ENCODE measurements at places on chromosomes 5 and 9.

GRCh38 chr5:114243281-114243971 lies 118.4 kb upstream of the KCNN2 start:
- peak; percentile 96 for DNase-seq

GRCh38 chr5:96337048-96337781 lies 95.8 kb downstream of the PCSK1 start:
- no peak for DNase-seq

- no peak for DNase-seq
Measured at GRCh38 chr9:134939080-134939733, 21.5 kb upstream of the FCN1 start.

GRCh38 chr9:757246-757881 lies 84.1 kb upstream of the DMRT1 start:
- peak; percentile 76 for DNase-seq

DNA sequence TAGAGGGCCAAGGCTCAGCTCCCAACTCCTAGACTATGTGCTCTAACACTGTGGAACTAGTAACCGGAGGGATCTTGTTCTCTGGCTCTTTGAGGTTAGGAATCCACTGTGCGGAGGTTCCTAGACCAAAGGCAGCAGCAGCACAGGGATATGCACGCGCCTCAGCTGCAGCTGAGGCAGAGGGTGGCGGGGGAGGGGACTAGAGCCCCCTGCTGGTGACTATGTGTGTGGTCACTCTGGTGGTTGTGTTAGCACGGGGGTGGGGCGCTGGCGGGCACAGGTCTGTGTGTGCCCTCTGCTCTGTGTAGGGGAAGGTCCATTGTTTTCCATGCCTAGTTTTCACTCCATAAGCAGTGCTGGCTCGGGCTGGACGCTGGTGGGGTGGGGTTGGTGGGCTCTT lies 458.0 kb upstream of the IZUMO3 start:
- DNase-seq: no peak

GRCh38 chr5:29983528-29984155 lies 1209.8 kb upstream of the CDH6 start:
- no peak for DNase-seq

DNA sequence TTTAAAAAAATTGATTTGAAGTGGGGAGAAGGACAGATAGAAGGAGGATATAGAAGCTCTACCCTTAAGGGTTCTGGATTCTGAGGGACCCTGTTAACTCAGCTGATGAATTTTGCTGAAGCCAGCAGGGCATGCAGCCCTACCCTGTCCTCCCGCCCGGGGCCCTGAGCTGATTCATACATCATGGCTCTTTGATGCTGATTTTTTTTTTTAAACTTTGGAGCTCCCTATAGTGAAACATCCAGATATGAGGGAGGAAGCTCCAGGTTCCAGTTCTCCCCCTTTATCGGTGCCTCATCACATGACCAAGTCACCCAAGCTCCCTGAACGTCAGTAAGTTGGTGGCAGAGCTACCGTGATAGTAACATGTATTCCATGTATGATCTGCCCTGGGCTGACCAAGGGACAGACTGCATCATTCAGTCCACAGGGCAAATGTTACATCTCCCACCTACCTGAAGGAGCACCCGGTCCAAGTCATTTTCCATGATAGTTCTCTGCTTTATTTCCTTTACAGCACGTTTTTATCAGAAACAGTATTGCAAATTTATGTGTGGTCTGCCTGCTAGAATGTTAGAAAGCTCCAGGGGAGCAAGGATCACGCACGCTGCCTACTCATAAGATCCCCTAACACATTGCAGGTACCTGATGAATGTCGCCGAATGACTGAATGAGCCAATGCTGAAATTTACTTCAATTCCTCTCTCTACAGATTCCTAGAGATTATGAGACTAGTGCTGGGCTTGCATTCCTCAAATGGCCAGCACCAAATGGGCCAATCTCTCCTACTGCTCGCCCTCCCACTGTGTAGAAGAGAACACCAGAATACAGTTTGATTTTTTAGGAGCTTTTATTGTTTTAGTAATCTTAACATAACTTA lies 25.9 kb downstream of the SPARC start:
- peak; percentile 91 for DNase-seq

DNA sequence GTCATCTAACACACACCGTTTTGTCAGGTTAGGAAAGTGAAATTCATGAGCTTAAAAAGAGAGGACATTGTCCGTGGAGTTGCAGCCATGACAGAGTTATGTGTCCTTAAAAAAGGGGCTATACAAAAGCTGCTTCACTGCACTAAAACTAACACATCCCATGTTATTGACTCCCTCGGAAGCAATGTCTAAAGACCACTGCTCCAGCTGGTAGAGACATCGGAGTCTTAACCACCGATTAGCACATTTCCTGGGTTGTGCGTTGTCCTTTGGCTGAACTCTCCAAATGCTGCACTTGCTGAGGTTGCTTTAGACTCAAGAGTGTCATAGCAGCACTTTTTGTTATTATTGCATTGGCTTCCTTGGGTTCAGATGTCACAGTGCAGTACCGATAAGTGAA lies 128.3 kb upstream of the C9orf72 start:
- DNase-seq: no peak

- DNase-seq: no peak
Measured at GRCh38 chr9:129469188-129469987, 151.5 kb downstream of the C9orf50 start.

DNA sequence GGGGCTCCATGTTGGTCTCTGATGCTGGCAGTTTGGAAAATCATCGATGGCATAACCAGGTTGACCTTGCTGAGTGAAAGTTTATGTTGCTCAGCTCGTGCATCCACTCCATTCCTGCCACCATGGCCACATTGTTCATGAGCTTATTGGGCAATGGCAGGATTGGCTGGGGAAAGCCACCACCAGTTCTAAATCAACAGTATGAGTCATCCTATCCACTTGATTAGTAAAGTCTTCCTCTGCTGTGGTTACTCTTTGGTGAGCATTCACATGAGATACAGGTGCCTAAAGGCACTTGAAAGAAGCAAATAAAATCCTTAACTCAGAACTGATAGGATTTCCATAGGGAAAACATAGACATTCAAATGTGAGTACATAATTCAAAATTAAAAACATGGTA lies 131.8 kb upstream of the FBN2 start:
- peak; percentile 29 for DNase-seq

DNA sequence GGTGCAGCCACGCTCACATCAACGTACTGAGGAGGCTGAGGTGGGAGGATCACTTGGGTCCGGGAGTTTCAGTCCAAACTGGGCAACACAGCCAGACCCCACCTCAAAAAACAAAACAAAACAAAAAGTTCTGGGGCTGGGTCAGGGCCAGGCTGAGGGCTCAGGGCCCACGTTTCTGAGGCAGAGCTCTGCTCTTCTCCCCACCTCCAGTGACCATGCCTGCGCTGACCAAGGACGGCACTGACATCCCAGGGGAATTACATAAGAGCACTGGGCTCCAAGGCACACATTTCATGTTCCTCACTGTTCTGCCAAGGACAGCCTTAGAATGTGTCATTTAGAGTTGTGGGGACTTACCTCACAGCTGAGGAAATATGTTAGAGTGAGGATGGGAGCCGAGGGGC lies 40.4 kb upstream of the TESK1 start:
- no peak for DNase-seq

- peak; percentile 12 for DNase-seq
Measured at GRCh38 chr5:147388184-147389108, 121.4 kb downstream of the DPYSL3 start.

- no peak for DNase-seq
Measured at GRCh38 chr5:14681236-14681752, 16.8 kb downstream of the OTULIN start.

- DNase-seq: peak; percentile 55
Measured at GRCh38 chr9:33453286-33453860, 6.0 kb upstream of the AQP3 start.

- no peak for DNase-seq
Measured at GRCh38 chr9:116370556-116370955, 217.0 kb downstream of the PAPPA start.

- DNase-seq: no peak
Measured at GRCh38 chr9:87716141-87716540, 9.8 kb upstream of the CTSL start.

DNA sequence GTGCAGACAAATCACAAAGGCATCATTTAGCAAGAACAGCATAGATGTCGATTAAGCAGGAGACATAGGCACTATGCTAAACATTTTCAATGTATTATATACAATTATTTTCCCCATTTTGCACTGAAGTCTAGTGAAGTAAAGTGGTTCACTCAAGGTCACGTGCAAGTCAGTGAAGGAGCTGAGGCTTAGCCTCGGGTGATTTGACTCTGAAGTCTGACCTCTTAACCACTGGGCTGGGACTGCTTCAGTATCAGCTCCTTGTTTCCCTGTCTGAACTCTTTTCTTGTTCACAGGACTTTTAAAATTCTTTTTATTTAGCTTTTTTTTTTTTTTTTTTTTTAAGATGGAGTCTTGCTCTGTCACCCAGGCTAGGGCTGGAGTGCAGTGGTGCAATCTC lies 262.7 kb downstream of the DRD1 start:
- no peak for DNase-seq

DNA sequence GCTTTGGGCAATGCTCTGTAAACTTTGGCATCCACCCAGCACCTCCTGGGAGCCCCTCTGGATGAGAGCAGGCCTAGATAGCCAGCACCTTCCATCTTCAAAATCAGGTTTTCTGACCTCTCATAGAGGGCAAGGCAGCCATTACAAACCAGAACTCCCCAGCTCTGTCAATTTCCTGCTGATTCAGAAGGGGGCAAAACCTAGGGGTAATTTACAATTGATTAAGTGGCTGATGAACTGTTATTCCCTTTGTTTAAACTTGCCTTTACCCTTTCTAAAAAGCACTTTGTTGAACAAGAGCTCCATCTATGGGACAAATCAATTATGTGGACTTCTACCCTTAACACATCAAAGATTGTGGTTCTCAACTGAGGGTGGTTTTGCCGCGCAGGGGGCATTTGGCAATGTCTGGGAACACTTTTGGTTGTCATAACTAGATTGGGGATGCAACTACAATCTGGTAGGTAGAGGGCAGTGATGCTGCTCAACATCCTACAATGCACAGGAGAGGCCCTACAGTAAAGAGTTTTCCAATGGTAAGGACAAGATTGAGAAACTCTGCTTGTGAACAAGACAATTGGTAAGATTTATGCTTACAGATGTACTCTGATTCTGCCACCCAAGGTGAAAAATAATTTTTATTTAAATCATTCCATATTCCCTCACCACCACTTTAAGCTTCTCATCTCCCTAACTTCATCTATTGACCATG lies 184.1 kb downstream of the MARCHF11 start:
- peak; percentile 69 for DNase-seq

GRCh38 chr5:14840624-14841023 lies 31.0 kb downstream of the ANKH start:
- DNase-seq: no peak

- peak; percentile 82 for DNase-seq
Measured at GRCh38 chr9:136485049-136486045, 2.5 kb upstream of the SEC16A start.

DNA sequence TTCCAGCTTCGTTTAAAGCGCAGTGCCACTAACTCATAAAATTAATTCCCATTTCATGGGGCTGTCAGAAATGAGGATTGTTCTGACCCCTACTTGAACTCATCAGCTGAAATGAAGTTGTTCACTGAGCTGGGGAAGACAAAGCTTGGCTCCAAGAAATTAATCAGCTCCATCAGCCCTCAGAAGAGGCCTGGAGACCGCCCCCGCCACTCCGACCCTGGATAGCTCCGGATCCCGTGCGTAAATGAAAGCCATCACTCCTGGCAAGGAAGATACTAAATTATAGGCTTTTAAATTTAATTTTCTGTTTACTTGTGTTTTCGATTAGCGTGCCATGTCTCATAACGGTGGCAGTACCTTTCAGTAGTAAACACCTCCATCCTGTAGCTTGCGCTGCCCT lies 142.8 kb upstream of the IRX2 start:
- DNase-seq: no peak

DNA sequence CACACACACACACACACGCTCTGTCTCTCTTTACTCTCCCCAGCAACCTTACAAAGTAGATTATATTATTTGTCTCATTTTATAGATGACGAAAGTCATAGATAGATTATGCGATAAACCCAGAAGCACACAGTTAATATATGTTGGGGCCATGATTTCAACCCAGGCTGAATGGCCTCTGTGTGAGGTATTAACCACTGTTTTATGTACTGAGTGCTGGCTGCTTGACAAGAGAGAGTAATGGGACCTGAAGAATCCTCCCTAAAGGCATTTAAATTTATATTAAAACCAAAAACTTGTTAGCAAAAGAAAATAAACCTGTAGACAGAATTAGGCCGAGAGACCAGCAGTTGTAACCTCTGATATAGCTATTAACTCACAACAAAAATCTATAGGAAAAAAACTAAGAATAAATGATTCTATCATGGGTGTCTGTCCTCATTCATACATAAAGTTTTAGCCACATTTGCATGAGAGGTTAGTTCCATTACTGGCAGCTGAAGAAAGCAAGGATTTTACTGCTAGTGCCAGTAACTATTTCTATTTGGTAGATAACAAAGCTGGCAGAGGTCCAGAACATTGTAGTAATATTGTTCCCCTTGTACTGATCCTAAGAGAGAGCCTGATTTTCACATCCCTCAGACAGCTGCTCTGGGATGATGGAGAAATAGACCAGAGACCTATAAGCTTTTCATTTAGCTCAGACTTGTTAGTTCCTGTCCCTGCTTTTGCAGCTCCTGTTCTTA lies 250.9 kb downstream of the ADGRV1 start:
- no peak for DNase-seq

- no peak for DNase-seq
Measured at GRCh38 chr5:107665036-107665570, 5.6 kb downstream of the EFNA5 start.

DNA sequence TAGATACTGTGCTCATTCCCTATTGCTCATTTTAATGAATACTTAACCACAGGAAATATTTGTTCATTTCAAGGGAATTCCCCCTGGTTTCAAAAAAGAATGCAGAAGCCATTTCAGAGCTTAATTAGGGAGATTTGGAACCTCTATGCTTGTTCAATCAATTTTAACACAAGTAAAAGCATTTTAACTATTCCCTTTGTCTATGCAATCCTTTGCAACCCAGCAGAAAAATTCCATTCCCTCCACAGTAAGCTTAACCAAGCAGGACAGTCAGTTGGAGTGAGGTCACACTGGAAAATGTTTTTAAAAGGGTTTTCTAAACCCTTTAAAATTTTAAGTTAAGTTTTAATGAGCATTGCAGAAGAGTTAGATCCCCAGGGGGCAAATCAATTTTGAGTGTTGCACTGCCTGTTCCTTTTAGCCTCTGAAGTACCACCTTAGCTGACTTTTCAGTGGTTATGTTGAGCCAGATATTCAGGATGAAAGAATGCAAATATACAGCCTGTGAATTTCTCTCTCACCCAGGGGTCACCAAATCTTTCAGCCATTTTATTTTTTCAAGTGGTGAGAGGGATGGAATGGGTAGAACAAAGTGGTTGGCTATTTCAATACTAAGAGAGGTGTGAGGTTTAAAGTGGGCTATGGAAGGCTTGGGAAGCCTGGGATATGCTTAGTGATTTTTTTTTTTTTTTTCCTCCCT lies 356.2 kb upstream of the NUDT12 start:
- peak; percentile 14 for DNase-seq
